ENCODE measurements at places on chromosomes 5 and 9. TPM values are rescaled to one million over a fixed set of nuclear protein-coding genes. Genes with fewer than 3 reads are reported as not detected.

DNA sequence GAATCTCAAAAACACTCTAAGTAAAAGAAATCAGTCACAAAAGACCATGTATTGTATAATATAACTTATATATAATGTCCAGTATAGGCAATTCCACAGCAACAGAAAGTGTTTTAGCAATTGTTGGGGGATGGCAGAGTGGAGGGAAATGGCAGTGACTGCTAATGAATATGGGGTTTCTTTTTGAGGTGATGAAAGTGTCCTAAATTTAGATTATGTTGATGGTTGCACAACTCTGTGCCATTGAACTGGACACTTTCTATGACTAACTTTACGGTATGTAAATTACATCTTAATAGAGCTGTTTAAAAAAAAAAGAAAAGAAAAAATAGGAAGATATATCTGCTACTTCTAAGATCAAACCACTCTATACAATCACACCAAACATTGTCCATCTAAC, 124.9 kb upstream of the ZNF462 start:
- DNase-seq, result no peak

DNA sequence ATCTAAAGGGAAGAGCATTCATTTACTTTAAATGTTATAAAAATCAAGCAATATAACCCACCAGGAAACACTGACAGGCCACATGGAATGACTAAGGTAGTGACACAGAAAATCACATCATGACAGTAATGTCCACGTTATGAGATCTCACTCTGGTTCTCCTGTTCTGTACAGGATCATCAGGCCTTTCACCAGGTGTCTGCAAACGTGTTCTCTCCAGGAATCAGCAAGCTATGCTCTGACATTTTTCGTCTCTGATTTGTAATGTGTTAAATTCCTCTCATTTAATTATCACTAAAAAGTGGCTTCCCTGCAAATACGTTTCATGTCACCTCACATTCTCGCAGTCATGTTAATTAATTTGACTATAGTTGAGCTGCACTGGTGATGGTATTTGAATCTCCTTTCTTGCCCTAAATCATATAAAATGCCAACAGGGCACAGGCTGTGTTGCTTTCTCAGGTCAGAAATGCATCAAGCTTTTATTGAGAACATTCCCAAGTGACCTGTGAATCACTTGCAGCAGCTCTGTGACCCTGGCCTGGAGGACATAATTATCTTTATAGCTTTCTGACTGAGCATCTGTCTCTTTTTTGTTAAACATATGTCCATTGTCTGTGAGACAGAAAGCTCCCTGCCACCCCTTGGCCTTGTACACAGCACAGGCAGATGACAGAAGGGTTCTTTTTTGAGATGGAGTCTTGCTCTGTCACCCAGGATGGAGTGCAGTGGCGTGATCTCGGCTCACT, 196.2 kb downstream of the DIRAS2 start:
- no peak for DNase-seq

GRCh38 chr5:175862131-175863012, 9.0 kb upstream of the CPLX2 start:
- DNase-seq, result no peak

Gene PCSK5
- 5.6 TPM for total RNA-seq

Gene GPR151
- total RNA-seq, result not detected

Gene GARNL3
- total RNA-seq, result 22.9 TPM

Measured in left ventricle myocardium inferior (tissue), 1 donor.